ENCODE measurements at places on chromosomes 11 and 22. TPM values are rescaled to one million over a fixed set of nuclear protein-coding genes. Genes with fewer than 3 reads are reported as not detected.

The SVIP gene
- total RNA-seq = 16.2 TPM

The TM7SF2 gene
- 14.4 TPM for total RNA-seq

The FUT4 gene
- total RNA-seq = 8.6 TPM

The TIMM10B gene
- 28.7 TPM for total RNA-seq

The CUL5 gene
- 32.1 TPM for total RNA-seq

The NTM gene
- 92.1 TPM for total RNA-seq

The ADM2 gene
- total RNA-seq = 1.5 TPM

DNA sequence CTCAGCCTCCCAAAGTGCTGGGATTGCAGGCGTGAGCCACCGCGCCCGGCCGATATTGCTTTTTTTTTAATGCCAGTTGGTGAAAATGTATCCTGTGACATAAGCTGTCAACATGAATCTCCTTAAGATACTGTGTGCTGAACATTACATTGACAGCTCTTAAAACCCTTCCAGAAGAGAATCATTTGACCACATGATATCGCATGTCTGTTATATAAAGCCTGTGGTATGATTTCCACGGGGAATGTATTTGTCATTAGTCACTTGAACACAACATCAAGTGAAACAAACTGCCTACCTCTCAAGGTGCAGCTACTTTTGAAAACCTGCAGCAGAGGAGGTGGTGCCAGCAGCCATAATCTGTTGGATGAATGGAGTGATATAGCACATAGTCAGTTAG is 67.0 kb downstream of the BCL2L13 start:
- DNase-seq = no peak

DNA sequence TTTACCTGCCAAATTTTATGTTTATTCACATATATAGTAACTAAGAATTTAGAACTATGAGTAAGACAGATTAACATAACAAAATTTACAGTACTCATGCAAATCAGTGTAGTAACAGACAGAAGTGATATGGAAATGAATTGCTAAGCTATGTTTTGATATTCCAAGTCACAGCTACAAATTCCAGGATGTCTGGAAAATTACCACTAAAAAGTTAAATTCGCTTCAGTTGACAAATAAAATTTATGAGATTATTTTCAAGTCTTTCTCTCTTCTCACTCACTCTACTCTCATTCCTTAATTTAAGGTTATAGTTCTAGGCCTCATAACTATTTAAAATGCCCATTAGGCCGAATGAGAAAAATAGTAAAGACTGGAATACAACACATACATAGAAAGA is 18.1 kb downstream of the XKR3 start:
- DNase-seq = no peak

GRCh38 chr11:57092028-57092698 is 89.6 kb upstream of the LRRC55 start:
- no peak for DNase-seq

DNA sequence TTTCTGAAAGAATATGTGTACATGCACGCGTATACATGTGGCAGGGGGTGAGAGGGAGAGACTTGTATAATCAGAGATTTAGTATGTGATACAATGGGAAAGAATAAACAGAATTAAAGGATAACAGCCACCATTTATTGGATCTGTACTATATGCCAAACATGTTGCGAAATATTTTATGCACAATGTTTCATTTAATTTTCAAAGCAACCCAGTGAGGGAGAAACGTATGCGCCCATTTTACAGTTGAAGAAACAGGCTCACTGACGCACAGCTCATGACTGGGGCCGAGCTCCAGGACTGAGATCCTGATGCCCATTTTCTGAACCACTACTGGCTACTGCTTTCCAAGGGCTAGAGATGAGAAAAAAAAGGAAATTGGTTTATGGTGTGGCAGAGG is 3.3 kb upstream of the OAF start:
- no peak for DNase-seq

DNA sequence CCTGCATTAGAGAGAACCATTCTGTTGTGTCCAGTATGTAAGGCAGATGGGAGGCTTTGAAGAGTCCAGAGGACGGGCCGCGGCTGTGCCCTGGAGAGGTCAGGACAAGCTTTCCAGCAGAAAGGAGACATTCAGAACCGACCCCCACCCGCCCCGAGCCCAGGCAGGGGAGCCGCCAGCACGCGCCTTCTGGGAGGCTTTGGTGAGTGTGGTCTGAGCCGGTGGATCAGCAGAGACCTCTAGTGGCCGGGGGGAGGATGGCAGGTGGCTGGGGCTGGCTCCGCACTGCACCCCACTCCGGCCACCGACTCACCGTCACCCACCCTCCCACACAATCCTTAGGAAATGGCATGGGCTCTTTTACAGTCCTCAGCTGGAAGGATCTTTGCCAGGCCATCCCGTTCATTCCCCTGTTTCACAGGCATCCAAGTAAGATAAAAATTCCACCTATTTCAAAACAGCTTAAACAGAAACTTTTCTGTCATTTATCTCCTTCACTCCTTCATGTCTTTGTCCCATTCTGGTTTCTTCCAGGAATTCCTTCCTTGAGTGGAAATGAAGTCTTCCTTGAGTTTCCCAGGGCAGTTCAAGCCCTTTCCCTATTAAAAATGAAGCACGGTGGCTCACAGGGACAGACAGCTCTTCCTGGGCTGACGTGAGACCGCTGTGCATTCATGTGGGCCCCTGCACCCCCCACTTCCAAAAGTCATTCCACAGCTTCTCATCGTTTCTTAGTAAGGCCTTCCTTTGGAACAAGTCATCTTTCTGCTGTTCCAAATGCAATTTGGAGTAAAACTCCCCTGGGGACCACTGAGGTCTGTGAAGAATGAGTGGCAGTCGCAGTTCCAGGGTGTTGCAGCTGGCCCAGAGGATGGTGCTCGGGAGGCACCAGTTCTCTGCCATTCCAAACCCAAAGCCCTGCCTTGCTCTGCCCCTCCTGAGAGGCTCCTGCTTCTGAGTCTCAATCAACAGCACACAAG is 91.0 kb downstream of the FEZ1 start:
- DNase-seq = no peak

GRCh38 chr22:24107661-24108060 is 73.6 kb upstream of the SUSD2 start:
- DNase-seq = no peak

GRCh38 chr11:82927264-82927880 is 25.8 kb downstream of the DDIAS start:
- DNase-seq = no peak

DNA sequence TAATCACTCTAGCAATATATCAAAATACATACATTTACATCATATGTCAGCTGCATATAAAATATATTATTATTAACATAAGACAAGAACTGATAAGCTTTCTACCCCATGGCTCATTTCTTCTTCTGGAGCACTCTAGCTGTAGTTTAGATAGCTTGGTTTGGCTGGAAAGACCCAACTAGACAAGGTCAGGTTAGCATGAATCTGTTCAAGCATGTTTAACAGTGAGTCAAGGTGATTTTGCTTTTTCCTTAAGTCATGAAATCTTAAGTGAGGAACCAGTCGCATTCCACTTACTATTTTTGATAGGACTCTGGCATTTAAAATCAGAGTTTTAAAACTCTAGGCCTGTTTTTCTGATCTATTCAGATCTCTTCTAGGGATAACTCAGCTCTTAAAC is 157.0 kb upstream of the PDGFD start:
- DNase-seq = no peak

DNA sequence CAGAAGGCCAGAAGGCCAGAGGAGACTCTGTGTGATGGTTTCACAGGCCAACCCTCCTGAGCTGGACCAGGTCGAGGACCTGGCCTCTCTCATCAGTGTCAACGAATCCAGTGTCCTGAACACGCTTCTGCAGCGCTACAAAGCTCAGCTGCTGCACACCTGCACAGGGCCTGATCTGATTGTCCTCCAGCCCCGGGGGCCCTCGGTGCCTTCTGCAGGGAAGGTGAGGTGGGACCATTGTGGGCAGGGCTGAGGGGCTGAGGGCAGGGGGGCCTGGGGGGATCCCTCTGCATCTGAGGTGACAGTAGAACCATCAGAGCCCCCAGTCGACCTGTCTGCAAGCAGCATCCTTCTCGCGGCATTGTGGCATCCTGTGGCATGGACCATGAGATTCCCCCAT is 30.3 kb downstream of the MYO18B start:
- no peak for DNase-seq

- DNase-seq = no peak
Measured at GRCh38 chr11:93524173-93524536, 19.0 kb downstream of the SMCO4 start.

GRCh38 chr22:42180349-42180842 is 49.8 kb upstream of the CYP2D6 start:
- no peak for DNase-seq

- no peak for DNase-seq
Measured at GRCh38 chr11:126007238-126007637, 55.4 kb downstream of the CDON start.

DNA sequence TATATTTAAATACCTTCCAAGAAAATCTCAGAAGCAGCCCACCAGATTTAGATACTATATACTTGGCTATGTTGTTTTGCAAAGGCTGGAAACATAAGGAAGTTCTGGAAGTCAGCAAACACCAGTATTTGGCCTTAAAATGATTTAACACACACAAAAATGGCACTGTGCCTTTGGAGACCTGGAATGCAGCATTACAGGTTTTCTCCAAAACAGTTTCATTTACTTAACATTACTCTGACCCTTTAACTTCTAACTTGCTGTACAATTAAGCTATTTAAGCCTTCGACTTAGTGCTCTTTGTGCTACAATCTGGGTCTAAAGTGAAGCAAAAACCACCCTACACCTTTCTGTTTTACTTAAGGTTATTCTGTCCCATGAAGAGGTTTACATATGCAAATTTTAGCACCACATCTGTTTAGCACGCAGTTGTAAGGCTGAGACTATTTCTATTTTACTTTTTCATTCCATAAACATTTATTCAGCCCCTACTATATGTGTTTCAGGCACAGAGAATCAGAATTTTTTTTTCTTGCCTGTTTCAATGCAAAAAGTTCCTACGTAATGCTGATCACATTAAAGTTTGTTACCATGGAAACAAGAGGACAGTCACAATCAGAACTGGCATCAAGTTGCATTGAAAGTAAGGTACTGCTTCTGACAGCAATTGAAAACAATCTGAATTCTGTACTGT is 70.3 kb downstream of the MAML2 start:
- no peak for DNase-seq

- DNase-seq = no peak
Measured at GRCh38 chr22:41512421-41513194, 31.7 kb downstream of the POLR3H start.

DNA sequence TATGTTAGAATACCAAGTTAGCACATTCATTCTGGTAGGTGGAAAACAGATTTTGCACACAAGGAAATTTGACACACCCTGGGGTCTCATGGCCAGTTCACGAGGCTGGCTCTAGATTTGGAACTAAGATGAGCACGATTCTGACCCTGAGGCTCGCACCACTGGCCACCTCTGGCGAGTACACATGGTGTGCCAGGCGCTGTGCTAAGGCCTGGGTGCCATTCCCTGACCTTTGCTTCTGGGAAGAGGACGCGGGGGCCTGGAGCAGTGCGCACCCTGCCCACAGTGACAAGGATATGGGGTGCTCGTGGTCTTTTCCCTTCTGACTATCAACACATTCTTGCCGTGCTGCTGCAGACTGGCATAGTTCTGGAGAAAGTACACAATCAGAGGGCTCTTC is 29.5 kb upstream of the DMC1 start:
- DNase-seq = no peak

DNA sequence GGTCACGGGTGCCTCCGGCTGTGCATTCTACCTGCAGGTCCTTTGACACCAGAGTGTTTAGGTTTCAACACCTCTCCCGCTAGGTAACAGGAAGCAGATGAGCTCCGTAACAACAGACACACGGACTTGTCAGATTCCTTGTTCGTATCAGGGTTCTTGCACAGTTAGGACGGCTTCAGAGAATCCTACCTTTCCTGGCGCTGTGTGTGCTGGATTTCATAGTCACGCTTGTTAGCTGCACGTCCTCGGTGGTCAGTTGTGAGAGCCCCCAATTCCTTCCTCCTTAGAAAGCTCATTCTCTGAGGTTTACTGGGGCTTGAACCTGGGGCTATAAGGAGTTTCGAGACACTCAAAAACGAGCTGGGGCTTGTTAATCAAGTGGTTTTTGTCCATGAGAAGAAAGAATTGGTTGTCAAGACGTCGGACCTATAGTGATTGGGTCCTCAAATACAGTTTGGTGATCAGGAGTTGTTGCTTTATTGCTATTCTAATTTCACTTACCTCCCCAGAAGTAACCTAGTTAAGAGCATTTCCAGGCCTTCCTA is 664 bp downstream of the DDB2 start:
- DNase-seq = no peak

DNA sequence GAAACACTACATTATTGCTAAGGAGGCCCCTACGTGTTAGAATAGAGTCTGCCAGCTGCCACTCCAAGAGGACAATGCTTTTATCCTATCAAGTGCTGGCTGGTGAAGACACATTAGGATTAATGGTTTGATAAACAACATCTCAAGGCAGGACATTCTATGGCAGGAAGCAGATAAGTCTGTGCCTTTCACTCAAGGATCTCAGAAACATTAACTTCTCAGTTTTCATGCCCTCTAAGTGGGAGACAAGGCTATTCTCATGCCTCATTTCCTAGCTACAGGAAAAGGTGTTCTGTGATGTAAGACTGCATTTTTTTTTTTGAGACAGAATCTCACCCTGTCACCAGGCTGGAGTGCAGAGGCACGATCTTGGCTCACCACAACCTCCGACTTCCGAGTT is 23.5 kb upstream of the TIMP3 start:
- DNase-seq = no peak

DNA sequence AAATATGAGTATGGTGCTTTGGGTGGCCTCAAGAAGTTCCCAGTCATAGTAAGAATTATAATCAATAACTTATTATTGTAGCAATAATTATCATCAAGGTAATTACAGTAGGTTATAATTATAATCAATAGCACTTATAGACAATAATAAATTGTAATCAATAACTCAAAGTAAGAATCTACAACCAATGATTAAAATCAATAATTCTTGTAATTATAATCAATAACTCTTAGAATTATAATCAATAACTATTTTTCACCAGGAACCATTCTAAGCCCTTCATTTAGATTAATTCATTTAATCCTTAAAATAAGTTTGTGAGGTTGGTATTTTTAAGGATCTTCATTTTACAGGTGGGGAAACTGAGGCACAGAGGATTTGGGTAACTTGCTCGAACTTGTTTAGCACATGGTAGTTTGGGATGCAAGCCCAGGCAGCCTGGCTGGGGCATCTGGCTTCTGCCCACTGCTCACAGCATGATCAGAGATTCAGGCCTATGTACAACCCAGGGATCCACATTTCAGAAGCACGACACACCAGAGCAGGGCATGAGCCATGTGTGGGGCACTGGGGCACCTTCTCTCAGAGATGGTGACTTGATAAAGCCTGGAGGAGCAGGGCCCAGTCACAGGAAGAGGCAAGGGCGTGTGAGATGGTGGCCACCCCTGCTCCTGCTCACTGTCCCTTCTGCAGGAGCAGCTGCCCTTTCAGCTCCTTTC is 46.6 kb downstream of the SLC1A2 start:
- no peak for DNase-seq

Measured in chondrocyte (in vitro differentiated cells).